Central memory CD8-positive, alpha-beta T cell (primary cell): ENCODE measurements at places on chromosomes 4 and X.

- DNase-seq, result no peak
Observed at GRCh38 chrX:63817696-63818095, 32.7 kb upstream of the ARHGEF9 start.

- no peak for DNase-seq
Observed at GRCh38 chrX:120282697-120283096, 28.6 kb downstream of the TMEM255A start.

GRCh38 chrX:53288189-53288588, 6.8 kb upstream of the IQSEC2 start:
- DNase-seq, result no peak

GRCh38 chr4:2409381-2409783, 9.1 kb downstream of the ZFYVE28 start:
- DNase-seq, result no peak

GRCh38 chr4:26692014-26692726, 108.3 kb downstream of the TBC1D19 start:
- DNase-seq, result no peak

- no peak for DNase-seq
Observed at GRCh38 chrX:152926279-152926678, 28.4 kb downstream of the ZNF185 start.

DNA sequence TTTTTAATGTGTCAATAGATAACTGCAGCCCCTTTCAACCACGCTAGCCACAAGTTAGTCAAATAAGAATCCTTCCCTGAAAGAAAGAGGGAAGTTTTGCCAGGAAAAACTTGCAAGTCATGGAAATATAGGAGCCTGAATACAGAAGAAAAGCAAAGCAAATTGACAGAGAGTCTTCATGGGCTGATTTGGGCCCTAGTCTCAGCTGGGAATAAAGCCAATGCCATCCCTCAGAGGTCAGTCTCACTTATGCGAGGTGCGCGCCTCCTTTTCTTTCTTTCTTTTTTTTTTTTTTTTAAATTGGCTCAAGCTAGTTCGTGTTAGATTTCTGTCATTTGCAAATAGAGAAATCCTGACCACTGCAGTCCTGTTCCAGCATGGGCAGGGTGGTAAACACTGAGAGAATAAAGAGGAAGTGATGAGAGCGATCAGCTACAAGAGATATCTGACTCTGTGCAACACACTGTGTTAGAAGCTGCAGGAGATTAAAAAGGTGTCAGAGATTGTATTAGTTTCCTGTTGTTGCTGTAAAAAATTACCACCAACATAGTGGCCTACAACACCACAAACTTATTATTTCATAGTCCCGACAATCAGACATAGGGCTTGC, 299.7 kb downstream of the LDB2 start:
- DNase-seq, result no peak

DNA sequence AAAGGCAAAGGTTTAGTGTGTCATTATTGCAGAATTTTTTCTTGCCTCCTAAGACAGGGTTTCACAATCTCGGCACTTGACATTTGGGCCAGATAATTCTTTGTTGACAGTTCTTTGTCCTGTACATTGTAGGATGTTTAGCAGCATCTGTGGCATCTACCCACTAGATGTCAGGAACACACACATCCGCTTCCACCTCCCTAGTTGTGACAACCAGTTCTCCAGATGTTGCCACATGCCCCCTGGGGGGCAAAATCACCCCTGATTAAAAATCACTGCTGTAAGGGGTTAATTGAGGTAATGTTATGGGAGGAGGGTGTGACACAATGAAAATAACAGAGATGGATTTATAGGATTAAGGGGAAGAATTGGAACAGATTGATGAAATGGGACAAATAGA, 75.3 kb downstream of the HMGB2 start:
- DNase-seq, result no peak
